Non-pigmented ciliary epithelial cell (primary cell): ENCODE measurements at places on chromosomes 2 and 18.

DNA sequence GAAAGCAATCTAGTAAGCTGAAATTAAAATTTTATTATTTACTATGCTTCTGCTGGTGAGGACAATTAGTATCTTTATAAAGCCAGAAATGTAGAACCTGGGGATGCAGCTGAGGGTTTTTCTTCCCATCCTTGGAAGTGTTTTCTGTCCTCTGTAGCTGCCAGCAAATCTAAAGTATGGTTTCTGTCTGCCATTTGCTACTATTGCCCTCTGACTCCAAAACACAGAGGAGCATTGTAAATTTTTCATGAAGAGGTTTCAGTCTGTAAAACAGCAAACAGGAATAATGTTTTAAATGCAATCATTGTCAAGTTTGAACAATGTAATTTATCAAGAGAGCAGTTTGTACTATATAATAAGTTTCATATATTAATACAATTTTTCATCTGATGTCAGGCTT lies 258.8 kb downstream of the ZNF407 start:
- no peak for DNase-seq

GRCh38 chr2:194319222-194319992 lies 1337.6 kb upstream of the SLC39A10 start:
- no peak for DNase-seq

- DNase-seq, result no peak
Measured at GRCh38 chr2:151996243-151997003, 102.4 kb downstream of the CACNB4 start.

DNA sequence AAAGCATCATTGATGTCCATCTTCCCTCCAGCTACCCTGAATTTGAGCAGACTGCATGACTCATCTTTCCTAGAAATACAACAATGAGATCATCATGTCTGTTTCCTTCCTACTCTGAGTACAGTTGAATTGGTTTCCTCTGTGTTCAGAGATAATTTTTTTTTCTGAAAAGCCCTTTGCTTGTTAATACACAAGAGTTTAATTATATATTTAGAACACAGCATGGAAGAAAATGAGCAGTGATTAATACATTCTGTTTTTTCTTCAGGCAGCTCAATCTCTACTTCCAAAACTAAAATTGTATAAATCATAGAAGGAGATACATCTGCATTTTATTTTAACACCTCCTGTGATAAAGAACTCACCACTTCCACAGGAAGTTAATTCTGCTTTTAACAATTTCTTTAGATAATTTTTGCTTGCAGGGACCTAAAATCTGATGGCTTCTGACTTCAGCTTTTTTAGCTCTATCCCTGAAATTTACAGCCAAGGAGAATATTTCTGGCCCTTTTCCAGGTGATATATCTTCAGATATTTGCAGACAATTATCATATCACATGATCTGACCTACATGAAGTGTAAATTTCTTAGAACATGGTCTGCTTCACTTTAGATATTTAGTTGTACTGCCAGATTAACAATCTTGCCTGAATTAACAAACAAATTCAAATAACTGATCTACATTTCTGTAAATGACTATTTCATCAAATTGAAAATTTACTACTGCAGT lies 249.0 kb downstream of the TRIB2 start:
- DNase-seq, result no peak

DNA sequence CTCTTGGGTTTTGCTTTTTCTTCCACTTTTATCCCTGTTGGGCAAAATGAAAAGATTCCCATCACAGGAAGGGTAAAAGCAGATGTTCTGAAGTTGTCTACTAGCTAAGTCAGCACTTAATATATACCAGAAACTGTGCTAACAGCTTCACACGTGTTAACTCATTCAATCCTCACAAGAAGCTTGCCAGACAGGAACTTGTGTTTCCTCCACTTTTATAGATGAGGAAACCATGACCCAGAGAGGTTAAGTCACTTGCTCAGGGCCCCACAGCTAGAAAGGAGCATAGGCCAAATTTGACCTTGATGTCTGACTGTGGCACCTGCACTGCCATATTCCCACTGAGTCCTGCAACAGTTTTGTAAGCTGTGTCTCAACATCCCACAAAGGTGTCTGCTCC lies 76.8 kb upstream of the EPC2 start:
- DNase-seq, result no peak

GRCh38 chr2:47486841-47487497 lies 84.0 kb downstream of the MSH2 start:
- no peak for DNase-seq

DNA sequence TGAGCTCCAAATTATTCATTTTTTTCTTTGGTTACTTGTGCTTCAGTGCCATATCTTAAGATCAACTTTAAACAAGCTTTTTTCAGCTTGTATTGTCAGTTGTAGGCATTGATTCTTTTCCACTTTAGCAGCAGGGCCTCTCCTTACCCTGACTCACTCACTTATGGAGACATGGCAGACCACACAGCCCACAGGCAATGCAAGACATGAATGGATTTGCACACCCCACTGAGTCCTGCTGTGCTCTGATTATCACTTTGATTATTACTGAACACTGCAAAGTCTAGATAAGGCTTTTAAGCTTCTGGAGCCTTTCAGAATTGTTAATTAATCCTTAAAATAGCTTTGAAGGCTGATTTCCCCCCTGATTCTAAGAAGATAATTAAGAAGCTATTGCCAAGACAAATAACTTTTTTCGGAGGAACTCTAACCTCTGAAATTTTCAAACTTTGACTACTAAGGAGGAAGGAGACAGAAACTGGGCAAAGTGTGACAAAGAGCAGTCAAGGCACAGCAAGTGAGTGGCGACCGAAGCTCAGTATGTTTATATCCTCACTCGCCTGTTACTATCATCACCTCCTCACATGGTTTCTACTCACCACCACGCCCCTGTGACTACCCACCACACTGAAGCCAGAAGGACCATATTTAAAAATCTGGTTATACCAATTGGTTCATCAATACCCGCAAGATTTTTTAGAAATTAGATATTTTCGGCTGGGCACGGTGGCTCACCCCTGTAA lies 43.3 kb downstream of the CACNB4 start:
- peak; percentile 70 for DNase-seq

GRCh38 chr2:53490659-53491058 lies 276.9 kb upstream of the CHAC2 start:
- peak; percentile 26 for DNase-seq

- DNase-seq, result no peak
Measured at GRCh38 chr2:232024457-232024856, 62.9 kb downstream of the DIS3L2 start.
